ENCODE measurements at places on chromosomes 3 and 15.

DNA sequence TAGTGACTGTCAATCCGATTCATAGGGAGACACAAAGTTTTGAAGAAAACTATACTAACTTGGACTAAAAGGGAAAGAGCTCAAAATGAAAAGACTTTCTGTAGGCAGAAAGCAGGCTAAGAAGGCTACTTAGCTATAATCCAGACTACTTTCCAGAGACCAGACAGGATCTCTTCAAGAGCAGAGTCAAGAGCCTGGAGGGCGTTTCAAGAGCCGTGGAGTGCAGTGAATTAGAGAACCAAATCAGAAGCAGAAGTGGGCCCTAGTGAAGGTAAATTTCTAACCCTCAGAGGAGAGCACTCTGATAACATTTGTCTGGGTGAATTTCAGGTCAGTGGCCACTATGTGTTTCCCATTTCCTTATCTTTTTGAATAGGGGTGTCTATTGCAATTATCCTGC, 76.4 kb downstream of the CGGBP1 start:
- no peak for DNase-seq

DNA sequence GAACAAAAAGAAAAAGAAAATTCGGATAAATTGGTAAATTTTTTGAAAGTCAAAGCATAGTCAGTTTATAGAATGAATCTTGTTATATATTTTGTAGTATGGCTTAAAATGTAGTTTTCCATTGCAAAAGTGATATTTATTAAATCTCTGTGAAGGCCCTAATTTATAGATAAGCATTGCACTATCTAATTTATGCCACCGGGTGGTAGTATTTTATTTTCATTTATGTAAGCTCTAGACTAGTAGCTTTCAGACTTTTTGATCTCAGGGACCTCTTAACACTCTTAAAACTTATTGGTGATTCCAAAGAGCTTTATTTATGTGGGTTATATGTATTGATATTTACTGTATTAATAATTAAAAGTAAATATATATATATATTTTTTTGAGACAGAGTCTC, 133.9 kb upstream of the LRRFIP2 start:
- DNase-seq, result no peak

GRCh38 chr3:161420746-161421145, 49.4 kb upstream of the SPTSSB start:
- DNase-seq, result no peak

DNA sequence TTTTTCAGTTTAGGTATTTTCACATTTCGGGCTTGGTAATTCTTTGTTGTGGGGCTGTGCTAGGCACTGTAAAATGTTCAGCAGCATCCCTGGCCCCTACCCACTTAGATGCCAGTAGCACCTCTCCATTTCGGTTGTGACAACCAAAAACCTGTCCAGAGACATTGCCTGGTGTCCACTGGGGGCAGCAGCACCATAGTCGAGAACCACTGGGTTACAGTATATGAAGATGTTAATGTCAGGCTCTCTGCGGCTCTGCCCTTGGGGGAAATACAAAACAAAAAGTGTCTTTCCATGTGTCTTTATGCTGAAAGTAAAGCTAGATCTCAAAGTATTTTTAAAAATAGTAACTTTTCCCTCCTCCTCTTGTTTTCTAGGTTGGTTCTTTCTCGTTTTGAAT, 177.2 kb downstream of the ITPR1 start:
- no peak for DNase-seq

DNA sequence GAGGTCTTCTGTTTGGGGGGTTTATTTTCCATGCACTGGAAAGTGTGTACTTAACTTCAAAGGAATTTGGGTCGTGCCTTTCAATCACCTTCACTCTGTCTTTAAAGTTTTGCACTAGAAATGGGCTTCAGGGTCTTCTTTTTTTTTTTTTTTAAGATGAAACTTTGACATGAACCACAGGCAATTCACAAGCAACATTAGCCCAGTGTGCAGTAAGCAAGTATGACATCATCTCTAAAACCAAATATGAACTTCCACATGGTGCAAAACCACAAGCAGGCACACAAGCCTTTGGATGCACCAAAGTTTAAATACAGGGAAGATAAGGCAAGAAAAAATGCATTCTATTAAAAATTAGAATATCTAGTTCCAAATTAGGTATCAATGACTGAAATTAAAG, 381.9 kb downstream of the ERC2 start:
- no peak for DNase-seq

- no peak for DNase-seq
Observed at GRCh38 chr3:177601152-177601551, 403.9 kb upstream of the TBL1XR1 start.

DNA sequence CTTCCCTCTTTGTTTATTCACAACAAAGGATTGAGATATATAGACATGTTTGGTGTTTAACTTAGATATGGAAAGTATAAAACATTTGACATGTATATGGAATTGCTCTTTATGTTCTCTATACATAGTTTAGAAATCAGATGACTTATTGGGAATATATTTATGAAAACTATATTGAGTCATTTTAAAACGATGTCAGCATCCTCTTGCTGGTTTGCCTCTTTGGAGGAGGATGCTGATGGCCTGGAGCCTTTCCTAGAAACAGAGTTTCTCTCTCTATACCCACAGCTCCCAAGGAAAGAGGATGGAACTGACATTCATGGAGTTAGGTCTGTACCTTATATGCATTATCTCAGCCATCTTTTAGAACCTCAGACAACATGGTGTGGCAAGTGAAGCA, 40.3 kb downstream of the ZBTB38 start:
- DNase-seq, result no peak

- DNase-seq, result no peak
Observed at GRCh38 chr3:58529516-58530353, 7.3 kb downstream of the ACOX2 start.

DNA sequence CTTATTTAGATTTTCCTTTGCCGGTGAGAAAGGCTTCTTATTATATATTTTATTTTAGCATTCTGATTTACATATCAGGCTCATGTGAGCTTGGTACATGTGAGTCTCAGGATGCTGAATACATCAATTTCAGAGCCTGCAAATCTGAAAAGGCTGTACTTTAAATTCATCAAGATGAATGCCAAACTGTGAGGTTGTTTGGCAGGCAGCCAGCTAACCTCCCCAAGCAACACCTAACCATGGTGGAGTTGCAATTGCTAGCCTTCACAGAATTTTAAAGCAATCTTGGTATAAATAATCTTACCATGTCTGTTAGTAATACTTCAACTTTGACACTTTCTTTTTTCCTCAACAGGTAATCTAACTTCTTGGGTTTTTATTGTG, 252.5 kb downstream of the CDIN1 start:
- DNase-seq, result no peak

- DNase-seq, result no peak
Observed at GRCh38 chr3:195003893-195004289, 267.1 kb downstream of the XXYLT1 start.

Data from stimulated activated CD4-positive, alpha-beta T cell treated with anti-CD3 and anti-CD28 coated beads, Interleukin-1b, Interleukin-23, amount 100 ng/mL, for 48 hours (primary cell).